ENCODE measurements at places on chromosomes 4 and X.
A peak's percentile ranks its signal among the peaks of the same experiment; 100 is the strongest.

- DNase-seq, result no peak
Observed at GRCh38 chr4:55256787-55257186, 89.3 kb upstream of the SRD5A3 start.

- no peak for DNase-seq
Observed at GRCh38 chr4:54527532-54527931, 130.2 kb upstream of the KIT start.

GRCh38 chr4:90357117-90357710, 230.0 kb downstream of the CCSER1 start:
- peak; percentile 21 for DNase-seq

- DNase-seq, result no peak
Observed at GRCh38 chrX:55201930-55202579, 18.1 kb upstream of the PAGE5 start.

DNA sequence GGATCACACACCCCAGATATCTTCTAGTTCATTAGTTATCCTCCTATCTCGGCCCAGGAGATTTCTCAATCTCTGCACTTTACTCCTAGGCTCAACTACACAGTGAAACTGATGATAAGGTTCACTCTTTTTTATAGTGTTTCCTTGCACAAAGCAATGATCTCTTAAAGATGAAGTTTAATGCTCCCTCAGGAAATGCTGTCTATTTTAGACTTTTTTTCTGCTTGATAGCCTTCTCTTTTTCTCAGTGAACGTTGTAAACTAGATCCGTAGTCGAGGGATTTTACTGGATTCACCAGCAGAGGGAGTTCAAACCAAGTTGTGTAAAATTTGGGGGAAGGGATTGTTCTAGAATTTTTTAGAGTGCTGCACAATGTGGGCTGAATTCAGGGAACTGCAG, 269.6 kb downstream of the GBA3 start:
- peak; percentile 44 for DNase-seq

- no peak for DNase-seq
Observed at GRCh38 chrX:112867570-112867969, 26.9 kb upstream of the AMOT start.

DNA sequence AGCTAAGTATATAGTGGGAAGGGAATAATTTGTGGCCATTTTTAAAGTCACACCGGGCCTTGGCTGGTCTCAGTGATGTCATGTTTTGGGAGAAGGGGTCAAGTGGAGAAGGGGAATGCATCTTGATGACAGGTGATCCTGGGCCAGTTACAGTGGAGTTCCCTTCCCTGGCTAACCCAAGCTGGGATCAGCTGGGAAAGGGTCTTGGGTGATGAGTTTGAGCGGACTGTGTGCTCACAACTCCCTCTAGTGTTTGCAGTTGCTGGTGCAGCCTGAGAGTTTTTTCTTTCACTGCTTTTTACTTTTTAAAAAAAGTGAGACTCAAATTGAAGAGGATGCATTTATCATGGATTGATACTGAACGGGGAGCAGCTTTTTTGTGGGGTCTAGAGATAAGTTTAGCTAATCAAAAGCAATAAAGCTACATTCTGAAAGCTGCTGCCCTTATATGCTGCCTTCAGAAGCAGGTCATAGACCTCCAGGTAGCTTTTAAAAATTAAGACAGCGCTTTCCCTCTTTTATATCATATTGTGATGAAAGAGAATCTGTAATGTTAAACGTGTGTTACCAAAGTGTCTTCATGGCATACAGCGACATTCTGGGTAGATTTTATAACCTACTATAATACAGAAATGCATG, 164.7 kb downstream of the DCLK2 start:
- peak; percentile 73 for DNase-seq

GRCh38 chrX:17990532-17990931, 129.4 kb upstream of the RAI2 start:
- no peak for DNase-seq

- DNase-seq, result no peak
Observed at GRCh38 chr4:7330811-7331681, 103.7 kb downstream of the PSAPL1 start.

DNA sequence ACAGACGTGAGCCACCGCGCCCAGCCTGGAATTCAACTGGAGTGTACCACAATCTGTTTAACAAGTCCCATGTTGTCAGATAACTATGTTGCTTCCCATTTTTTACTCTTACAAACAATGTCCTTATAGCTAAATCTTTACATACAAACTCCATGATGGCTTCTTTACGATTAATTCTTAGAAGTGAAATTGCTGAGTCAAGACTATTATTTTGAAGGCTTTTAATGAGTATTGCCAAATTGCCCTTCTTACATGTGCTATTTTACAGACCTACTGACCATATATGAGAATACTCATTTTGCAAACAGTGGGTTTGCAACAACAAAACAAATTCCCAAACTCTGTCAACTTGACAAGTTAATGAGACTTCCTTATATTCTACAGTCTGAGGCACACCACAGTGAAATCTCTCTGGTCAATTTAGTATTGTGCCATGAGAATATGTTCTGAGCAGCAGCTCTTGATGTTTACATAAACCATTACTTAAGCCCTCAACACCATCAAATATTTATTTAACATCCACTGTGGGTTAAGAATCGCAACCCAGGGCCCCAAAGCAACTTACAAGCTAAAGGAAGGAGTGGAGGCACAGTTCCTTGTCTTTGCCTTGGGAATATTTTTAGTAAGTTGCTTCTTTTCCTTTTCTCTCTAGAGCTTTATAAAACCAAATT, 128.5 kb downstream of the SPRY1 start:
- DNase-seq, result no peak

GRCh38 chrX:46165411-46165810, 379.8 kb downstream of the ZNF674 start:
- peak; percentile 64 for DNase-seq

DNA sequence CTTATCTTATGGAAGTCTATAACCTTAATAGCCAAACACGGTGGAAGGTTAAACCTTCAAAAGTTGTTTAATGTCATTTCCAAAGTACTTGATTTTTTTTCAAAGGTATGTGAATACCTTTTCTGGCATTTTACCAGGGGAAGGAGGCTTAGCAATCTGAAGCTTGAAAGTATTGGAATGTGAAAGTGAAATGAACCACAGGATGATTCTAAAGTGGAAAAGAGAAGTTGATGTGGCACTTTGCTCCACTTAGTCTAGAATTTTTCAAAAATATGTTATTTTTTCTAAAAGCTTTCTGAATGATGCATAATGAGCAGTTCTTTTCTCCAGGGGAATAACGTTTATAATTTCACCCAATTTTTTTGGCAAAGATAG, 19.2 kb downstream of the PI4K2B start:
- peak; percentile 1 for DNase-seq

- DNase-seq, result no peak
Observed at GRCh38 chr4:178255172-178255571, 812.9 kb upstream of the AGA start.

GRCh38 chr4:82381235-82381634, 7.4 kb upstream of the HNRNPD start:
- no peak for DNase-seq

- DNase-seq, result no peak
Observed at GRCh38 chr4:38105475-38106220, 145.4 kb downstream of the PTTG2 start.

DNA sequence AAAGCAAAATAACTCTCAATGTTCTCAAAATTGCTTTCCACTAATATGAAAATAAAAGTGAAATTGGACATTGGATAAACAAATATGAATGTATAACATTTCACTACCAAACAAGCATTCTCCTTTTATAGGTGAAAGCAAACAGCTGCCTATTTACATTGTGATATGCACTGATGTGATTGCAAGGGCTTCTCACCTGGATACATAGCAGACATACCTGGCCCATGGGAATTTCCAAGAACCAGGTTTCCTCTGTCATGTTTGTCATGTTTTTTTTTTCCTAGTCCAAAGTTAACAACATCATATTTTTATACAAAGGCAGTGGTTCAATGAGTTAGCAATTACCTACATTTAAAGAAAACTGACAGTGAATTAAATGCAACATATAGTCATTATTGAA, 228.5 kb downstream of the ANKRD50 start:
- no peak for DNase-seq

DNA sequence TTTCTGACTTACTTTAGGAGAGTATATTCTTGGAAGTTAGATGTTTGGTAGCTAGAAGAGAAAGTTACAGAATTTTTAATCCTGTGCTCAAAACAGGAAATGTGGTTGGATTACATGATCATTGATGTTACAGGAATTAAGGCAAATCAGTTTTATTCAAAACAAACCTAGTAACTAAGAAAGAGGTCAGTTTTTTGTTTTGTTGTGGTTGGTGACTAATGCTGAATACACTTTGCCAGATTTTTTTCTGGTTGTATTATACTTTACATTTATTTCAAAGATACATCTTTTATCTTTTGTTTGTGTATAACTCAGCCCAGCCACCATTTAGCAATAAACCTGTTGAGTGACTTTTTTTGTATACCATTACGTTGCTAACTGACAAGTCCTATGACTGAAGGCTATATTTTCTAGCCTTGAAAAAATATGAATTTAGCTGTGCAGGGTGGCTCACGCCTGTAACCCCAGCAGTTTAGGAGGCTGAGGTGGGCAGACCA, 116.7 kb downstream of the KLHL8 start:
- DNase-seq, result peak; percentile 79

DNA sequence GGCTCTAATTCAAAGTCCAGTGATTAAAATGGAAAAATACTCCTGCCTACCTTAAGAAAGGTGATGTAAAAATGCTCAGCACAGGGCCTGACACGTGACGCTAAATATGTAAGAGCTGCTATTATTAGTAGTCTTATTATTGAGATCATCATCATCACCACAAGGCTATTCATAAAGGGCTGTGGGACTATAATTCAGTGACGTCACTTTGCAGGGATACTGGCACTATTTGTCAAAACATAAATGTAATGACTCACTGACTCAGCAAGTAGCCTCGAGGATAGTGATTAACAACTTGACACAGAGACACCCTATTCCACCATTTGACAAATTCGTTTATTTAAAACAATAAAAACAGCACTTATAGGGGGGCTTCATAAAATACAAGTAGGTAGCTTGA, 258.9 kb downstream of the SPANXN1 start:
- DNase-seq, result no peak

DNA sequence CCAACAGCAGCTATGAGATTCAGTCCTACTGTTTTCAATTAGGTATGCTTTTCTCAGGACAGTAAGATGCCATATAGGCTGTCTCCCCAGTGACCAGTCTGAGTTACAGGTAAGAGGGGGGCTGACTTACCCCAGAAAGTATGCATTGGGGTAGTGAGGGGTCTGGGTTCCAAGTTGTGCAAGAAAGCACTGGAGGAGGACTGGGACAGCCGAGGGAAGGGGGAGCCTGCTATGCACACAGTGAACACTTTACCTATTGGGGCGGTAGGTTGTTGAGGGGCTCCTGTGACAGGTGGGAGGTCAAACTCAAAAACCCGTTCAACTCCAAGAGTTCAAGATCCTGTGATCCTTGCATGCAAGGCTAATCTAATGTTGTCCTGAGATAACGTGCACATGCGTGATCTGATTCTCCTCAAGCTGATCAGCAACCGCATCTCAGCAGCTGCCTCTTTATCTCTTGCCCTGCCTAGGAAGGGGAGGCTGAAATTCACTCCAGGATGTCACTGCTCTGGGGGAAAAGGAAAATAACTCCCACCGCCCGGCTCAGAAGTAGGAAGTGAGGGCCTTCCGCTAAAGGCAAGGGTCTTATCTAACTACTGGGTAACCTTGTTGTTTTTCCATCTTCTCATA, 108.8 kb upstream of the KIT start:
- no peak for DNase-seq

GRCh38 chr4:125626946-125627345, 312.2 kb downstream of the FAT4 start:
- DNase-seq, result no peak

- peak; percentile 45 for DNase-seq
Observed at GRCh38 chr4:121307445-121308327, 73.1 kb downstream of the QRFPR start.

DNA sequence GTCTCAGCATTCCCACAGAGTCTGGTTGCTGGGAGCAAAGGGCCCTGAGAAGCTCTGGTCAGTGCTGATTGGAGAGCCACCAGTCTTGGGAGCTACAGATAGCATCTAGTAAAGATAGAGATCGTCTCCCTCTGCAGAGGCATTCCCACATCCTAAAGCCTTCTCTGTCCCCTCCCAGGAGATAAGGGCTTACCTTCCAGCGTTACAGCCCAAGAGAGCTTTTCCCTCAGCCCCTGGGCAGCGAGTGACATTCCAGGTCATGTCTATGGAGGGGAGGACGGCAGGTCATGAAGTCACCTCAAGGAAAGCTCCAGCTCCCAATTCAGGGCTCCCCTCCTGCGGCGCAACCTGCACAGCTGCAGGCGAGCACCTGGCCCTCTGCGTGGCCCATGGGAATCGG, 29.9 kb downstream of the CLDN34 start:
- DNase-seq, result no peak

DNA sequence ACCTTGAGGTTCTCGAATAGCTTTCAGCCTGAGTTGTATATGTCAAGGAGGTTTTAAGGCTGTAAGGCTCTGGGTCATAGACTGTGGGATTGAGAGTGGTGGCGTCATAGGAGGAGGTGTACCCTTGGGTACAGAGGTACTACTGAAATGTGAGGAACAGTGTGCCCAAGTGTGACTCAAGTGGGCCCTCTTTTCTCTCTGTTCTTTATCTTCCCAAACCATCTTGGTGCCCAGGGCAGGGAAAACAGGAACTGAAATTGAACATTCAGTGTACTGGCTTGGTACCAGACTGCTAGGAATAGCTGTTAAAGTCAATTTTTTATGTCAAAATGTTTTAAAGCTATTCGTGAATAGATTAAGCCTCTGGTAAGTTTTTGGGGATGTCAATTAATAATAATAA, 136.2 kb upstream of the RPS6KA3 start:
- no peak for DNase-seq

- no peak for DNase-seq
Observed at GRCh38 chrX:22012051-22012450, 20.1 kb upstream of the PHEX start.

DNA sequence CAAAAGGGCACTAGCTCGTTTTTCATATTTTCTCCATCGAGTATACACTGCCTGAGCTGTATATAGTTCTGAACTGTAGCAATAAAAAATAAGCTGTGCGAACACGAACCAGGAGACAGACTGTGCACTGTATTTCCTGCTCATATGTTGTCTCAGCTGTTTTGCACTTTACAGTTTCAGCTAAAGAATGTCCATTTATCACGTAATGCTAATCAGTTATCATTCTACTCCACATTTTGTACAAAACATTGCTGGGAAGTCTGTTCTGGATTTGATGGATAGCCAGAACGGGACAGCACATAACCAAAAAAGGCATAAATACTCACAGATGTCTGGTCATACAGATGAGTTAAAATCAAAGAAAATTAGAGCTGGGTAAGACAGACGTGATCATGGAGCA, 315.5 kb upstream of the ADGRL3 start:
- peak; percentile 78 for DNase-seq

All from EH (cell line).